ENCODE measurements at places on chromosomes 2 and 18.

- DNase-seq = no peak
Observed at GRCh38 chr2:12457831-12458230, 258.9 kb upstream of the TRIB2 start.

DNA sequence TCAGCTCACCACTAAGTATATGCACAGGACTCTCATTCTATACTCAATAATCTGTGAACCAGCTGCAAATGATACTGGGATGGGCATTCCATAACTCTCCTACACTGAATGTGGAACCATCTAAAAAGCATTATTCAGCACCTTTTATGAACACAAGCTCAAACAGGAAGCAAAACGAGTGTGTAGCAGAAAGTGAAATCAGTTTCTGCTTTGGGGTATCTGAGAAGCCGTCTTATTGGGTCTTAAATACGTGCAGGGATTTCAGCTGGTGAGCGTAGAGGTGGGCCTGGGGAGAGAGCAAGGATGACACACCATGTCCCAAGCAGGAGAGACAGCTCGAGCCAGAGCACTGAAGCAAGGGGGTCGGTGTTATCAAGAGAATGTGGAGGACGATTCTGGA, 120.0 kb upstream of the TTN start:
- no peak for DNase-seq

DNA sequence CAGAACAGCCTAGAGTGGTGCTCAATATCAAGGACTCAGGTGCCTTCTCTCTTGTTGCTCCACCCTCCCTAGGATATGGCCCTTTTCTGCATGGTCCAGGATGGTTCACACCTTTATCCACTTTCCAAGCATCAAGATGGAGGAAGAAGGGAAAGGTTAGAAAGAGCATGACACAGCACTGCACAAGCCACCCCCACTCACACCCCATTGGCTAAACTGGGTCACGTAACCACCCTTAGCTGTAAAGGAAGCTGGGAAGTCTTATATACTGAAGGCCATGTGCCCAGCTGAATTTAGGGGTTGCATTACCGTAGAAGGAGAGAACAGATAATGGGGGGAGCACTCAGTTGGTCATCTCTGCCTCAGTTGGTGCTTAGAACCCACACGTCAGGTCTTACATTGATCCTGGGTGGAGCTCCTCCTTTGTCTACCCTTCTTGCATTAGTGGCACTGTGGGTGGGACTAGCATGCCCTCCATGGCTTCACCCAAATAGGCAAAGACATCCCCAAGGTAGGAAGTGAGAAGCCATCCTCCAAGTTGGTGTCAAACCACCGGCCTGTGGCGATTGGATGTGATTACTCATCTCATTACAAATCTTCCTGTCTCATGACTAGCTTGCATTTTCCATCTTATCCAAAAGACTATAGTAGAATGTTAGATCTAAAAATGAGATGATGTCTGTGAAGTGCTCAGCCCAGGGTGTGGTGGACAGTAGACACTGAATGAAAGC, 248.5 kb downstream of the HAUS1 start:
- no peak for DNase-seq

GRCh38 chr2:229520691-229521096, 193.7 kb downstream of the DNER start:
- no peak for DNase-seq

- DNase-seq = no peak
Observed at GRCh38 chr18:13377496-13377895, 158.9 kb downstream of the LDLRAD4 start.

DNA sequence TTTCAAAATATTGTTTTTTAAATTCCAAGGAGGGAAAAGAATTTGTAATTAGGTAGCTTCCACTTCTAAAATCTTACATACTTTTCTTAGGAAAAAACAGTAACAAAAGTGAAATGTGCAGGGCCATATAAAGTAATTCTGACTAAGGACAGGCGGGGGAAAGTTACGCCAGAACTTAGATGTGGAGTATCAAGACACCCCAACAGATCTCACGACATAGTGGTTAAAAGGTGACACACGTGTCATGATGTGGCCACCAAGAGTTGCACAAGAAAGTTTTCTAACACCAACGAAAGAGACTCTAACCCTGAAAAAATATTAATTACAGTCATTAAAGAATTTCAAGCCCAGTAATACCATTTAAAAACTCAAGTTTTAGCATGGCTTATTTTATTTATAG, 51.0 kb downstream of the KIDINS220 start:
- no peak for DNase-seq

DNA sequence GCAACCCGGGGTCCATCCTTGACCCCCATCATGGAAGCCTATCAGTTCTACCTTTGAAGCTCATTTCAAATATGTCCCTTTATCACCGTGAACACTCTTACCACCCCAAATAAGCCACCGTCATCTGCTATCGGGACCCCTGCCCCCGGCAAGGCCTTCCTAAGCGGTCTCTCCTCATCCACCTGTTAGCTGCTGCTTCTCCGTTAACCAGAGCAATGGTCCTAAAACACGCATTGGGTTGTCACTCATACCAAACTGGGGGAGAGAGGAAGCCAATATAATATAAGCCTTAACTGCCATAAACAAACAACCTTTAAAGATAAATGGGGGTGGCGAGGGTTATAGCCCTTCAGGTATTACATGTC, 680 bp downstream of the ASNSD1 start:
- no peak for DNase-seq

DNA sequence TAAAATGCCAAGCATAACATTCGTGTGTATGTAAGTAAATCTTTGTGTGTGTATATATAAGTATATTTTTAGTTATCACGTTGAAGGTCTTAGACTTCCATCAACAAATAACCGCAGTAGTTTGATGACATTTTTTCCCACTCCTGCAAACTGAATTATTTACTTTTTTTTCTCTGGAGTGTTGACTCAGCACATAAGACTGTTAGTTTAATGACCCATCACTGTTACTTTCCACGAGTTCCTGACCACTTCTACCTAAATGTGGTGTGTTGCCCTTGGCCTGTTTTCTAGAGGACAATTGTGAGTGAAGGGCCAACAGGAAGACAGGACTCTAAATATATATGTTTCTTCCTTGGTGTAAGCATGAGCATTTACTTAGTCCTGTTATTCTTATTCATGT, 71.3 kb upstream of the TXNDC2 start:
- no peak for DNase-seq

- DNase-seq = no peak
Observed at GRCh38 chr2:6994536-6995128, 77.4 kb downstream of the RNF144A start.

DNA sequence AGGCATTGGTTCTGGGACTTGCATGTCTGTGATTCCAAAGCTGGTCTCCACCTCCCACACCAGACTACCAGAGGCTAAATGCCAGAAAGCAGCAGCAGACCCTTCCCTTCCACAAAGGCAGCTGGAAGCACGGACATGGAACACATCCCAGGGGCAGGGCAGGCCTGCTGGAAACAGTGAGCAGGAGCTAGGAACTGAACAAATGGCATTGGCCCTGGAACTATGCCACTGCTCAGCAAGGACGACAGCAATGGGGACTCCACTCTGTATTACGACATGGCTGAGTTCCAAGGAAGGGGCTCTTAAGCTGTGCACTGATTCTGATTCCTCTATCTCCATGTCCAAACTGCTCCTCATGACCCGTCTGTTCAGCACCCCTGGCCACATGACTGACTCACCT, 77.8 kb upstream of the TFCP2L1 start:
- DNase-seq = no peak

DNA sequence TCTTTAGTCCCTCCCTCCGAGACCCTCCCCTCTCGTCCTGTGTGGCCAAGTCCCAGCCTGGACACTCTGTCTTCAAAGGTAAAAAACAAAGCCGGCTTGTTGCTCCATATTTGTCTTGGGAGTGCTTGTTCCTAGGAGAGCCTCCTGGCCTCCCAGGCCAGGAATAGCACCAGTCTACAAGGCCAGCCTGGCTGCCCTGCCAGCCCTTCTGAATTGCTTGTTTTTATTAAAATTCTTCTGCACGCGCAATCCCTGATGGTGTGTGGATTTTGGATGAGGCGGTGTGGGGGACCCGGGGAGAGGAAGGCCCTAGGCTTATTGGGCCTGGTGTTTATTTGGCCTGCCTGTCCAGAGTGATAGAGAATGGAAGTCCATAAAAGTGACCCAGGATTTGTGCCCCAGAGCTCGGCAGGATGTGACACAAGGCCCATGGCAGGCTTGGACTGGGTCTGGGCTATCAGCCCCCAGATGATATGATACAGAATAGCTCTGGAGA, 297.3 kb downstream of the CYP26B1 start:
- no peak for DNase-seq

- DNase-seq = no peak
Observed at GRCh38 chr2:67260343-67261277, 136.5 kb upstream of the ETAA1 start.

GRCh38 chr18:59419386-59419785, 60.3 kb upstream of the LMAN1 start:
- no peak for DNase-seq

DNA sequence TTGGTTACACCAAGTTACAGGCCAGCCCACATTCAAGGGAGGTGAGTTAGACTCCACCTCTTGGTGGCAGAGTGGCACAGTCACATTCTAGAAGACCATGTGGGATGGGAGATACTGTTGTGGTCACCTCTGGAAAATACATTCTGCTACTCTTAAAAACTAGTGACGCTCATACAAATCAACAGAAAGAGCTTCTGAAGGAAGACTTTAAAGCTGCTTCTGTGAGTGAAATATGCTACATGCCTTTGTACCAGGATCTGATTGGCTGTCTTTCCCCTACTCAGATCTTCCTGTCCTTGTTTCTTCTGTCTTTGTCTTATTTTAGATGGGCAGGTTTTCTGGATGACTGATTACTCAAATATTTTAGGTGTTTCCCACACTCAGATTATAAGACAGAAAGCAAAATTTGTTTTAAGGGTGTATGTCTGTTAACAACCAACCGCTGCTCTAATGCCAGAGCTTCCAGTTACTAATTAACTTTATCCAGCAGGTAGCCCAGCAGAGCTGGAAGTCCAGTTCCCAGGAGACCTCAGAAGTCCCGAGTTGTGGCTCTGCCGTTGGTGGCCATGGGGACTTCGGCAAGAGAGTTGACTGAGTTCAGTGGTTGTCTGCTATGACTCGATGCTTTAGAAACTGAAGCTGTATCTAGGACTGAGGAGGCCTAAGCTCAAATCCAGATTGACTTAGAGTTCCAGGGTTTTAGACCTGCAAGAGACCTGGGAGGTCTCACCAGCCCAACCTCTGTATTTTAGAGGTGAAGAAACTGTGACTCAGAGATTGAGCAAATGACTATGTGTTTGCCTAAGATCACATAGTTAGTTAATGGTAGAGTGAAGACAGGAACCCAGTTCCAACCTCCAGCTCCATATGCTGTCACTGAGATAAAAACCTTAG, 7.4 kb downstream of the IL1R2 start:
- no peak for DNase-seq

- DNase-seq = no peak
Observed at GRCh38 chr2:174026122-174026845, 61.1 kb upstream of the SP3 start.

DNA sequence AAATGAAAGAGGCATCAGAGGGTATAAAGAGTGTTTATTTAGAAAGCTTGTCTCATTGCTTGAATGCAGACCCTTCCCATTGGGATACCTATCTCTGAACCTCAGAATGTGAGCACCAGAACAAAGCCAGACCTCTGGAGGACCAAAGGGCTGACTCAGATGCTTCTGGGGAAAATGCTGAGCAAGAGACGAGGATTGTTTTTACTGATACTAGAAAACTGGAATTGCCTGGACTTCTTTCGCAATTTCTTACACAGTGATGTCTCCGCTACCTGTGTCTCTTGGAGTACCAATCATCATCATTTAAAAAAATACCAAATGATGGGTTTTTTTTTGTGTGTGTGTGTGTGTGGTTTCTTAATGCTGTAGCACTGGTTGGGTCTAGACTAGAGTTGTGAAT, 55.6 kb upstream of the CCDC85A start:
- DNase-seq = no peak

- DNase-seq = no peak
Observed at GRCh38 chr2:163175294-163175693, 336.7 kb upstream of the KCNH7 start.

- DNase-seq = no peak
Observed at GRCh38 chr2:181672255-181673008, 7.9 kb downstream of the NEUROD1 start.

GRCh38 chr2:222064286-222064685, 234.5 kb downstream of the PAX3 start:
- DNase-seq = no peak

DNA sequence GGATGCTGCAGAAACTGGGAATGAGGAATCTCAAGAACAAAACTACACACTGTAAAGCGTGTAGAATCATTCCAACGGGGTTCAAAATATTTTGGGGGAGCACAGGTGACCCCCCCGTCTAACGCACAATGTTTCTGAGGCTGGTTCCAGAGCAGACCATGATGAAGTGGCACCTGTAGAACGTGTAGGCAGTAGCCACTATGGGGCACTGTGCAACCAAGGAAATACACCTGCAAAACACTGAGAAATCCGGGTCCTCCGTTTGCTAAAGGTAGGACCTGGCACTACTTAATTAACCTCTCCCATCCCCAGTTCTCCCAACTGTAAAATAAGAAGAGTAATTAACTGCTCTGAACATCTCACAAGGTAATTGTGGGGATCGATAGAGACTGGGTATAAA, 22.6 kb downstream of the ST6GAL2 start:
- DNase-seq = no peak

DNA sequence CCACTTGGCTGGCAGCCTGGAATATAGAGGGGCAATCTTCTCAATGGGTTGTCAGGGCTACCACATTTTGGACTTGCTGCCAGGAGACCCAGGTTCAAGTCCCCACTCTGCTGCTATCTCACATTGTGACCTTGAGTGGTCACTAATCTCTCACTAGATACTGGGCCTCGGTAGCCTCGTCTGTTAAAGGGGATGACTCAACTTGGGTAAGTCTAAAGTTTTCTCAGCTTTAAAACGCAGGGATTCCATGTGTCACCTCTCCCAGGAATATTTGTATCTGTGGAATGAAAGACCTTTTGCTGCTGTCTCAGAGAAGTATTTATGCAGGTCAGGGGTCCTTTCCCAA, 86.3 kb downstream of the SEMA4F start:
- no peak for DNase-seq

- no peak for DNase-seq
Observed at GRCh38 chr2:43414586-43415135, 181.2 kb downstream of the THADA start.

DNA sequence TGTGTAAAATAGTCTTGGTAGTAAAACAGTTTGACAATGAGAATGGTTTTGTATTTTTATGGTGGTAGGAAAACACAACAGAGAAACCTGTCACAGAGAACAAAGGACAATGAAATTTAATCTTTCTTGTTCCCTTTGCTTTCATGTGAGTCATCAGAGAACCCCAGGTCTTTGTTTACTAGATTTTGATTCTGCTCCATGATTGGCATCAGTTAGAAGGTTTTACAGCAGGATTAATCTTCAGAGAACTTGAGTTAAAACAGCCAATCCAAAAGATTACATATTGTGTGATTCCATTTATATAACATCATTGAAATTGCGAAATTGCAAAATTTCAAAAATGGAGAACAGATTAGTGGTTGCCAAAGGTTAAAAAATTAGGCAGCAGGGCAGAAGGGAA, 2.5 kb downstream of the APLF start:
- no peak for DNase-seq

- no peak for DNase-seq
Observed at GRCh38 chr2:195559431-195559914, 97.6 kb upstream of the SLC39A10 start.
